Activated naive CD4-positive, alpha-beta T cell (primary cell): ENCODE measurements at places on chromosomes 1 and 21.

DNA sequence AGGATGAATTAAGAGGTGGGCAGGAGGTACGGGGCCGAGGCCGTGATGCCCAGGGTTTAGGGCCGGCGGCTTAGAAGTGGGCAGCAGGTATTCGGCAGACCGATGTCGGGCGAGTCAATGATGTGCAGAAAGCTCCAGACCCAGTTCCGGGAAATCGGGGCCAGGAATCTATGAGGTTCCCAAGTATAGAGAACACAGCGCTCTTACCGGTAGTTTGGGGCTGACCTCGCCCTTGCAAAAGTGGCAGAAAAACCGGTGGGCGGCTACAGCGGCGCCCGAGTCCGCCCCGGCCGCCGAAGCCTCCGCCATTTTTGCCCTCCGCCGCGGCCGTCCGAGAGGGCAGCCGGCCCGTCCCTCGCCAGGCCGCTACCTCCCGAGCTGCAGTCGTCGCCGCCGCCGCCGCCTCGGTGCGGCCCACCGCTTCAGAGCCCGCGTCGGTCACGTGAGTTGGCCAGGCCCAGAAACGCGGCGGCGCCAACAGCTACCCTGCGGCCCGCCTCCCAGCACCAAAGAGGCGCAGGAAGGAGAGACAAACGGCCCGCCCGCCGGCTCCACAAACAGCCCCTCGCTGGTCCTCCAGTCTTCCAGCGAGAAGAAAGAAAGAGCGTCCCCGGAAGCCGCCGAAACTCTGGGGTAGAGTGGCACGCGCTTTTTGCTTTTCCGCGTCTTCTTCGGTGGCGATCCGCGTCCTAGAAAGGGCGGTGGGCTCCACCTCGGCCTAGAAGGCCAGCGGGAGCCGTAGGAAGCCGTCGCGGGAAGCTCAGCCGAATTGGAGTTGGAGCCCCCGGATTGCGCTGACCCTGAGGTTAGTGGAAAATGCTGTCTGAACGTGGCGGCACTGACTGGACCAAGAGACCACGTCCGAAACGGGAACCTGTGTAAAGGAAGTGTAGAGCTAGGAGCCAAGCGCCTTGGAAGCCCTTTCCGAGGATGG is at the start of the genes POLR3C and RNF115:
POLR3C (plus strand) TSS at position 636 of the 934 bp plus-strand sequence. CDS start 1,577 bp downstream, outside the sequence.
RNF115 (minus strand) TSS at position 531 of the 934 bp plus-strand sequence; CDS start at position 309, 222 bp downstream.
- peak; percentile 56 for DNase-seq

DNA sequence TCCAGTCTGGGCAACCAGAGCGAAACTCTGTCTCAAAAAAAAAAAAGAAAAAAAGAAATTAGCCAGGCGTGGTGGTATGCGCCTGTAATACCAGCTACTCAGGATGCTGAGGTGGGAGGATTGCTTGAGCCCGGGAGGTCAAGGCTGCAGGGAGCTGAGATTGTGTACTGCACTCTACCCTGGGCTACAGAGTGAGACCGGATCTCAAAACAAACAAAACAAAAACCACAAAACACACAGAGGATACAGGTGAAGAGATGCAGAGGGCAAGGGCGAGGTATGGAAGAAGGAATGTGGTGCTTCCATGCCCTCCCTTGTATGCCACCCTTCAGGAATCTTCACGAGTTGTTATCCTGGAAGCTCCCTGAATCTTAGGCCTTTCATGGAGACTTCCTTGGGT is 68.5 kb downstream of the NDUFS5 start:
- DNase-seq = no peak

DNA sequence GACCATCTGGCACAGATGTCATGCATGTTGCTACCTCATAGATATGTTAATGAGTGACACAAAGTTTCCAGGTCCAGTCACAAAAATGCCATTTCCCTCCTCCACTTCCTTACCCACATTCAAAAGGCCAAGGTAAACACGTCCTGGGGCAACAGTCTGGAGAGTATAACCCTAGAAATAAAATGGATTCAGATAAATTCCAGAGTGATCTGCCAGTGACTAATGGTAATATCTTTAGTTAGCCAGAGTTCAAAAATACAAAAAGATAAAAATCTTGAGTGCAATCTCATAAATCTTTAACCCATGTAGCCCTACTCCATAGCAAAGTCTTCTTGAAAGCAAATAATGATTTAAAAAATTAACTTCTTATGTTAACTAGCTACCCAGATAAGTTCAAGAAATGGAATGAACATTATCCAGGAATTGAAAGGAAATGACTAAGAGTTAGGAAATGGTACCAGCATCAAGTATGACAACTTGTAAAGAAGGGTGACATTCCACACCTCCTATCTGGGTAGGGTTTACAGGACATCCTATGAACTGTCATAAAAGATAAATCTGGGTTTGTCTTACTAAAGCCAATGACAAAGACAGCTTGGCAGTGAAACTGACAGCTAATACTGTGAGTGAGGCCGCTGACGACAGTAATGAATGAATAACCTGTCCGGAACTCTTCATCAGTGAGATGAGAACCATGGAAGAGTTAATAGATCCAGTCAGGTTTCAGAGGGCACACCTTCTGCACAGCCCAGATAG is 18.1 kb downstream of the RGS2 start:
- no peak for DNase-seq

GRCh38 chr21:20451046-20451445 is 547.2 kb upstream of the NCAM2 start:
- DNase-seq = no peak

DNA sequence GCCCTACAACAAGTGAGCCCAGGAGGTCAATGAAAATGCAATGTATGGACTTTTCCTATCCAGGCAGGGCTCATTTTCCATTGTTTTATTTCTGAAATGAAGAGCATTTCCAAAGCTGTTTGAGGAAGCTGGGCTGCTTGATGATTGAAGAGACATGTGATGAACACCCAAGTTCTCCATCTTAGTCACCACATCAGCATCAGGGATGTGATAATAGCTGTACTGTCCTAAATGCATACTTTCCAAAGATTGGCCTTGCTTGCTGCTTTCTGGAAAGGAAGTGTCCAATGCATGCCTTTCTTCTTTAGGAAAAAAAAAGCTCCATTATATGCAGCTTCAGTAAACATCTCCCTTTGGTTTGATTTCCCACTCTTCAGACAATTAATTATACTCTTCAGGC is 425.9 kb upstream of the RUNX1 start:
- DNase-seq = no peak

DNA sequence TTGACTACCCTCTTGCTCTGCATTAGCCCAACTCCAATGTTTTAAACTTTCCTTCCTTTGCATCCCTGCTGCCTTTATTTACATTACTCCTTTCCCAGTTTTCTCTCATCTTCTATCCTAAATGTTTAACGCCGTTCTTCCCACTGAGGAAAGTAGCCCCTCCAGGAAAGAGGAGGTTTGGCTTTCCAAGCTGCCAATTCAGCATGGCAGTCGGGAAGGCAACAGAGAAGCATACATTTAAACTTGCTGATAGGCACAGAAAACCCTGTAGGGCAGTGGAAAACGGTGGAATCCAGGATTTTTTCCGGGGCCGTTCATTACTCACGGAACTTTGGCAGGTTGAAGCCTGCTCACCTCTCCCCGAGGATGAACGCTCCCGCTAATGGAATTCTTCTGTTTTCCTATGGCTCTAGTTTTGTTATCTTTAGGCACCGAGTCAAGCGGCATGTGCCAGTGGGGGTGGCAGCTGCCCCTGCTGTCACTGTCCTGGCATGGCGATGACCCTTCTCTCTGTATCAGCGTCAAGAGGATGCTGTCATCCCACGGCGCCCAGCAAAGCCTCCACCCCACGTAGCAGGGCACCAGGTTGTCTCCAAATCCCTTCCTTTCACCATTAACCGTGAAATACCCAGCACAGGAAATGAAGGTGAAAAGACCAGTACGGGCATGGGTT is 48.3 kb downstream of the ZBTB18 start:
- DNase-seq = no peak

- no peak for DNase-seq
These were observed 102.2 kb downstream of the BARHL2 start for GRCh38 chr1:90614872-90615271.

- DNase-seq = no peak
These were observed 2154.7 kb downstream of the MRPL39 start for GRCh38 chr21:23452384-23453083.

GRCh38 chr21:42722153-42722552 is 68.7 kb downstream of the PDE9A start:
- DNase-seq = no peak

GRCh38 chr1:224761245-224761644 is 145.1 kb downstream of the CNIH3 start:
- no peak for DNase-seq

GRCh38 chr1:154352581-154353459 is 27.5 kb downstream of the ATP8B2 start:
- peak; percentile 22 for DNase-seq

- no peak for DNase-seq
These were observed 40.8 kb downstream of the PTPRC start for GRCh38 chr1:198679535-198680173.

DNA sequence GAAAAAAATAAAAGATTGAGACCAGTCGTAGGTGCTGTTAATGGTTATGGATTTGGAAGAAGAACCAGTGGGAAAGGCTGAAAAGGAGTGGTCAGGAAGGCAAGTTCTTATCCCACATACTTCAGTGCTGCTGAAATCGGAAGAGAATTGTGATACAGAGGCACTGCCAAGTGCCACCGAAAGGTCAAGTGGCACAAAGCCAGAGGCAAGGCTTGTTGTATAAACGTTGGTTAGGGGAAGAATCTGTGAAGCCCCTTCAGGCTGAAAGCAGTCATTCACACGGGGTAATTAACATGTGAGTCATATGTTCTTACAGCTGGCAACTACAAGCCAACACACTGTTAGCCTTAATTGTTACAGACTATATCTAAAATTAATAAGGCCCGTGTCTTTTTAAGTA is 48.8 kb downstream of the ZBTB40 start:
- no peak for DNase-seq

GRCh38 chr1:193658691-193659090 is 472.3 kb upstream of the B3GALT2 start:
- DNase-seq = no peak

- DNase-seq = no peak
These were observed 7.0 kb upstream of the BMP8B start for GRCh38 chr1:39795651-39796050.

DNA sequence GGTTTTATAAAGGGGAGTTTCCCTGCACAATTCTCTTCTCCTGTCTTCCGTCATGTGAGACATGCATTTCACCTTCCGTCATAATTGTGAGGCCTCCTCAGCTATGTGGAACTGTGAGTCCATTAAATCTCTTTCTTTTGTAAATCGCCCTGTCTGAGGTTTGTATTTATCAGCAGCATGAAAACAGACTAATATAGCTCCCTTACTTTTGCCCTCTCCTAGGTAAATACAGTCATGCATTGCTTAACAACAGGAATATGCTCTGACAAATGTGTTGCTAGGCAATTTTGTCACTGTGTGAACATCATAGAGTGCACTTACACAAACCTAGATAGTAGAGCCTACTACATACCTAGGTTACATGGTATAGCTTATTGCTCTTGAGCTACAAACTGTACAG is 616.8 kb downstream of the RWDD3 start:
- DNase-seq = no peak

DNA sequence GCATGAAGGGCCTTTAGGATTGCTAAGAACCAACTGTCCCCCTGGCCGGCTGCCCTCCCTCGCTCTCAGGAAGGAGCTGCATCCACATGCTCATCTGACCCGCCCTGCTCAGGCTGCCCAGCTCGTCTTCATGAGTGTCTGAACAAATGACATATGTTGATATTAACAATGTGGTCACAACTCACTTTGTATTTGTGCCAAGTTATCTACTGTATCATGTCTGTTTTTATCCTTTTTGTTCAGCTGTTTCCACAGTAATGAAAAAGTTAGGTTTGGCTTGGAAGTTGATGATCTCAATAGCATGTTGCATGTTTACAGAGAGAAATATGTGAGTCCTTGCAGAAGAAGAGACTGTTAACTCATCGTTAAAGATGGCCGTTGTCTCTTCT is 75.1 kb downstream of the PHTF1 start:
- DNase-seq = no peak

- no peak for DNase-seq
These were observed 47.6 kb downstream of the IRF2BP2 start for GRCh38 chr1:234562334-234562733.

DNA sequence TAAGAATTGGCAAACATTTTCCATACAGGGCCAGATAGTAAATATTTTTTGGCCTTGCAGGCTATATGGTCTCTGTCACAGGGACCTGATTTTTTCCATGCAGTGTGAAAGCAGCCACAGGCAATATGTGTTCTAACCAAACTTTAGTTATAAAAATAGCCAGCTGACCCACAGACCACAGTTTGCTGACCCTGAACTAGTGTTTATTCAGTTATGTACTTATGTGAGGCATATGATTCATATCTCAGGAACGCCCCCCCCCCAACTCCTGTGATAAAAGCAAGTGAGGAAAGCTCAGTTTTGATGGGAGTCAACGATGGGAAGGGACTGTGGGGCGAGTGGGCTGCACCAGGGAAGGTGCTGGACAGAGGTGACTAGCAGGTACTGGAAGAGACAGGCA is 80.1 kb downstream of the HMGB4 start:
- no peak for DNase-seq

DNA sequence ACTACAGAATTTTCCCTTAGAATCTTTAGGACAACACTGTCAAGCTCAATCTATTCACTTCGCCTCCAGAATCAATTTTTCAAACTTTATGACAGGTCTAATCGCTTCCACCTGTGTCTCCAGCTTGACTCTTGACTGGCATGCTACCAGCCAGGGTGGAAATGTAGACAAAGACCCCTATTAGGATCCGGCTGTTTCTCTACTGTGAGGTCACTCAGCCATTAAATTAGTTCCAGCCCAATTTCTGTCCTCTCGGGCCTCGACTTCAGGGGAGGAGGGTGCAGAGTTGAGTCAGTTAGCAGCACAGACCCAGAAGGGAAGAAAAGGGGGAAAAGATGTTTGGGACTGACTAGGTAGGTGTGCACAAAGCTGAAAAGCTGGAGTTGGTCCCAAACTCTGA is 78.5 kb downstream of the HLCS start:
- no peak for DNase-seq

DNA sequence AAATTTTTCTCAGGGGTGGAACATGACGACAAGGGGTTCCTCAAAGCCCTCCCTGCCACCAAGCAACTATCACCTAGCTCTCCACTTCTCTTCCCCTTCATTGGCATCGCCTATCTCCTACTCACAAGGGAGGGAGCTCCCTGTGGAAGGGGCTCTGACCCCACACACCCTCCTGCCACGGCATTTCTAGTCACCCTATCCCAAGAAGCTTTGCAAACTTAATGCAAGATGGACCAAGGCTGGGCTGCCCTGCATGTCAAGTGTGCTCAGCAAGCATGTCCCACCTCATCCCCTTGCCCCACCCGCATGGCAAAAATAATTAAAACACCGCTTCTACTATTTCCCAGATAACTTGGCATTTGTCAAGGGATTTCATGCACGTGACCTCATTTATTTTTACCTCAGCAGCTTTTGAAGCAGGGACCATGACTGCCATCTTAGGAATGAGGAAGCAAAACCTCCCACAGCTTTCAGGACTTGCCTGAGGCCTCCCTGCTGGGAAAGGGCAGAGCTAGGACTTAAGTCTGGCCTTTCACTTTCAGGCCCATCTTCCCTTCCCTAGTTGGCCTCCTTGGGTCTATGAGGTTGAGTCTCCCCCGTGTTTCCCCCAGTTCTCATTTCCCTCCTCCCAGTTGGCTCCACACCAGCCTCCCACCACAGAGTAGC is 161.3 kb downstream of the TSEN15 start:
- no peak for DNase-seq
